Inflammatory macrophage (primary cell): ENCODE measurements at places on chromosomes 5 and 9.

DNA sequence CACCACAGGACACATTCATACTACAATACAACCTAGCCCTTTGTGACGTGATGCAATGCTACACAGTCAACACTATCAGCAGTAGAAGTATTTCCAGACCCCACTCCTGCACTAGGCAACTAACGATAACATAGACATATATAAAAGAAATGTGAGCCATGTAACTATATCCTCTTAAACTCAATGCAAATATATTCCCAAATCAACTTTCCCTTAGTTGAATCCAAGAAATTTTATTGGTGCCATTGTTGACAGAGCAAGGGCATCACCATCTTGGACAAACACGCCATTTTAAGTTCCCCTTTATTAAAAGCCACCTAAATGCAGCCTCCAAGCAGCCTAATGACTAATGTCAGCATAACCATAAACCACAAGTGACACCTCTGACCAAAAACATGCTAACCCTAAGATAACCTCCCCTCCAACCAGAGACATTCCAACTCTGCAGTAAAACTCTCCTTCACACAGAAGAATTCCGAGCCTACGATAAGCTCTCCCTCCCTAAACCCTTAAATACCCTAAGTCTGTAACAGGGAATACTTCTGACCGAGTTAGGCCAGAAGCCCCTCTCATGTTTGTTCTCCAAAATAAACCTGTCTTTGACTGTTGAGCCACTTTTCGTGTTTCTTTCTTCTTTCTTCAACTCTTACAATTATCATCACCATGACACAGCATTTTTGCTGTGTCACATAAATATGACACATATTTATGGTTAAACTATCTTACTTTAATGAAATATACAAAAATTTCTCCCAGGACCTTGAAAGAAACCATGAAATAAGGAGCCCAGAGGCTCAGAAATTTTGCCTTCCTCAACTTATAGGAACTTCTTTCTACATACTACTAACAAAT is 1497.8 kb downstream of the EFNA5 start:
- no peak for DNase-seq

- DNase-seq = no peak
Observed at GRCh38 chr5:172315587-172316493, 32.3 kb upstream of the UBTD2 start.

DNA sequence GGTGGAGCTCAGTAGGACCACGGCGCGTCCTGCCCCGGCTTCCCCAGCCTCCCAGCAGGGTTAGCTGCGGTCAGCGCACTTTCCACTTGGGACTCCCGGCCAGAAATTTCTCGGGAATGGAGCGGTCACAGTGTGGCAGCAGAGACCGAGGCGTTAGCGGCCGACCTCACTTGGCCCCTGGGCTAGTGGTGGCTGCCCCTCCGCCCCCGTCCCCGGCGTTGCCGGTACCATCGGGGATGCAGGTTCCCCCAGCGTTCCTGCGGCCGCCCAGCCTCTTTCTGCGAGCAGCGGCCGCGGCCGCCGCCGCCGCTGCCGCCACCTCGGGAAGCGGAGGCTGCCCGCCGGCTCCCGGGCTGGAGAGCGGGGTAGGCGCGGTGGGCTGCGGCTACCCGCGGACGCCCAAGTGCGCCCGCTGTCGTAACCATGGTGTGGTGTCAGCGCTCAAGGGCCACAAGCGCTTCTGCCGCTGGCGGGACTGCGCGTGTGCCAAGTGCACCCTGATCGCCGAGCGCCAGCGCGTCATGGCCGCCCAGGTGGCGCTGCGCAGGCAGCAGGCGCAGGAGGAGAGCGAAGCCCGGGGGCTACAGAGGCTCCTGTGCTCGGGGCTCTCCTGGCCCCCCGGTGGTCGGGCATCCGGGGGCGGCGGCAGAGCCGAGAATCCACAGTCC is 460 bp downstream of the DMRTA1 start:
- no peak for DNase-seq

DNA sequence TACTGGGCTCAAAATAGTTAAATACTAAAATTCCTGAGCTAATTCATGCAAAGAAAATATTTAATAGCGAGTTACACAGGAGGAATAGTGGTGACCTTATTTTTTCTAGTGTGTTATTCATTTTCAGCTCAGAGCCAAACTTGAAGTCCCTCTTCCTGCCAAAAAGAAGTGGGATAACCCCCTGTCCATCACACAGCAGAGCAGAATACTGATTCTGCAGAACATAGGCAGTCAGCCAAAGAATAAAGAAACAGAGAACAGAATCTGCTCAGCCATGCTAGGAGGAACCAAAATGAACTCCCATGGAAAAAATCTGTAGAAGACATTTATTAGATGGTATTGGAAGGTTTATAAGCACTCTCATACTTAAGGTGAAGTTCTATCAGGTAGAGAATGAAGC is 49.4 kb upstream of the GRIN3A start:
- no peak for DNase-seq

GRCh38 chr9:99040911-99041582 is 63.9 kb upstream of the TGFBR1 start:
- peak; percentile 95 for DNase-seq

DNA sequence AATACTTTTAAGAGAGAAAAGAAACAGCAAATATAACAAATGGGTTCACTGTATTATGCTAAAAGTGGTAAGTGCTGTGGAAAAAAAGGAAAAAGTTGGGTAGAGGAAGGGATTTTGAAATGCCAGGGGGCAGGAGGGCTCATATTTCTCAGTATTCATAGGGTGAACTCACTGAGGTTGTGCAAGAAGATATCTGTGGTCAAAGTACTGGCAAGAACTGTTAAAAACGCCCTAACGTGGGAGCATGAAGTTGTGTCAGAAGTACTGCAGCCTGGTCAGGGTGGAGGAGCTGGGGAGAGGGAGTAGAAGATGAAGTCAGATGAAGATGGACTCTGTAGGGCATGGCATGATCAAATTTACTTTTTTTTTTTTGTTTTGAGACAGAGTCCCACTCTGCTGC is 31.2 kb upstream of the SLC28A3 start:
- peak; percentile 96 for DNase-seq

DNA sequence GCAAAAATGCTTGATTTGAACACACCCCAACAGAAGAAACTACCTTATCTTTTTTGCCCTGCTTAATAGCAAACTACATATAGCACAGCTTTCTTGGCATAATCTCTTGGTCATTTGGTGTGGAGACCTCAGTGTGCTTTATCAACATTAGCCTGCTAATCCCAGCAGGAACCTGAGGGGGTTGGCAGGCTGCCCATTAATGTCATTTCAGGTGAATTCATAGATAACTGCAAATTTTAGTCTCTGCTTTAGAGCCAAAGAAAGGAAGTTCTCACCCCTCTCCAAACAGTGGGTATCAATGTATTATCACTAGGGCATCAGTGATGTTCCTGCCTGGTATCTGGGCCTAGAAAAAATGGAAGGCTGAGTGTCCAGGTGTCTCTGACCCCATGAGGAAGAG is 489.0 kb downstream of the NTRK2 start:
- DNase-seq = no peak

GRCh38 chr9:93205045-93205768 is 21.3 kb downstream of the WNK2 start:
- no peak for DNase-seq

DNA sequence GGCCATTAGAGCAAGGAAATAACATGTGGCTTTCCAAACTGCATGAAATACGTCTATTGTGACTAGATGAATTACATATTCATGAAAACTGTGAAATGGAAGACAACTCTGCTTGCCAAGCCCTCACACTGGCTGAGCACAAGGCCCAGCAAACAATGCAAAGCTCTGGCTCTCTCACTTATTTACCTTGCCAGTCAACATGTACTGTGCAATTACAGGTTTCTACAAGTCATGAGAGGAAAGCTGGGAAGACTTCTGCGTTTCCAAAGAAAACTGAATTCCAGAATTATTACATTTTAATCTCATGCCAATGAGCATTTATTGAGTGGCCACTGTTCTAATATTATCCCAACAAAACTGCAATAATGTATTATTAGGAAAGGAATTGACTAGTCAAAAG is 12.1 kb upstream of the C5orf63 start:
- DNase-seq = no peak

GRCh38 chr9:120536094-120536493 is 43.9 kb downstream of the CDK5RAP2 start:
- DNase-seq = no peak

DNA sequence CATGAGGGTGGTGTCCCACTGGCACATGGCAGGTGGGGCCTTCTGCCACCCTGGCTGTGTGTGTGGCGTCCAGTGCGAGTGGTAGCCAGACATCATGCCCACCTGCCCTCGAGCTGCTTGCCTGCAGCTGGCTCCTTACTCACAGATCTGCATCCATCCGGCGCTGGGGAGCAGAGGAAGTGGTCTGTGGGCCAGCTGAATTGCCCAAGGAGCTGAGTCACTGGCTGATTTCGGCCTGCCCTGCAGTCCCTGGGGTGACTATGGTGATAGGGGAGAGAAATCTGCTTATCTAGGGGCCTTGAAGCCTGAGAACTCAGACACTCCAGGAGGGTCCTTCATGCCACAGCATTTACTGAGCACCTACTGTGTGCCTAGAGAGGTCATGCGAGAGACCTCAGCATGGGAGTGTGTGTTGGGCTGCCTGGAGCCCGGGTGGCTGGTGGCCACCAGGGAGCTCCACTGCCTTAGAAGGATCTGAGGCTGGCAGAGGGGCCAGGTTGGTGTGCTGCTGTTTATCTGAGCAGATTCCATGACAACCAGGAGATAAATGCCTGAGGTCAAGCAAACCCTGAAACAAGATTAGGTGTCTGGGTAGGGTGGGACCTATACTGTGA is 57.1 kb downstream of the SLC22A5 start:
- peak; percentile 94 for DNase-seq
